T-helper 17 cell (primary cell): ENCODE measurements at places on chromosomes 3 and 15. TPM values are rescaled to one million over a fixed set of nuclear protein-coding genes. Genes with fewer than 3 reads are reported as not detected.

The CACNA1D gene
- total RNA-seq: not detected

The TMCO5A gene
- not detected for total RNA-seq

The PLA2G4E gene
- not detected for total RNA-seq

The CFAP100 gene
- not detected for total RNA-seq

The TM4SF18 gene
- total RNA-seq: not detected

The GOLGA8T gene
- total RNA-seq: 0.17 TPM

- H3K36me3 ChIP-seq: no peaks in the 10 kb centered on the region
Observed at GRCh38 chr3:37443363-37444035, 269.1 kb upstream of the LRRFIP2 start.

- peak overlapping the region; percentile 98 for H3K4me3 ChIP-seq
- peaks cover 3% of the 10 kb centered on the region for H3K36me3 ChIP-seq
Observed at GRCh38 chr3:20041197-20041780, 1.0 kb downstream of the KAT2B start.

- no peak overlapping the region for H3K27ac ChIP-seq
- no peak for DNase-seq
- H3K4me3 ChIP-seq: no peak overlapping the region
- no peaks in the 10 kb centered on the region for H3K27me3 ChIP-seq
- H3K36me3 ChIP-seq: no peaks in the 10 kb centered on the region
Observed at GRCh38 chr3:121970047-121970446, 52.0 kb downstream of the ILDR1 start.

DNA sequence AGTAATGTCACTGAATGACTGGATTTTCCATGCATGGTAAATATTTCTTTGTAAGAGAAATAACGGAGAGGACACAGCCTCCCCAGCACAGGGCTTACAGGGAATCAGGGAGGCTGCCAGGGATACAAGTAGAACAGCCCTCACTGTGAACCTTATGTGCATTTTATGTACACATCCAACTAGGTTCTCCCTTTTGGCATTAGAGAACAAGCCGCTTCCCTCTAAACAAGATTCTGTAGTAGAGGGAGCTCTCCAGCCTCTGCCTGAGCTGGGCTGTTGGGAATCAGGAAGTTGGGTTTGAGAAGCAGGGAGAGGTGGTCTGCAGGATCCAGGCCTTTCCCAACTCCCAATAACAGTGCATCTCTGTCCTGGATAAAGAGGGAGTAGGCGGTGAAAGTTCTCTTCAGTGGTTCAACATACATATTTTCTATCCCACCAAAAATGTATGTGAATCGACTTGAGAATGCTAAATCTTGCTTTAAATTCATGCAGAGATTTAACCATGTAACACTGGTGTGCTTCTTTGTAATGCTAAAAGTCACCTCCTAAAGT, 83.7 kb downstream of the ARNT2 start:
- H3K27me3 ChIP-seq: peaks cover 65% of the 10 kb centered on the region
- H3K4me1 ChIP-seq: no peaks in the 10 kb centered on the region
- H3K27ac ChIP-seq: no peak overlapping the region

- DNase-seq: no peak
- H3K4me1 ChIP-seq: no peaks in the 10 kb centered on the region
- peaks cover 11% of the 10 kb centered on the region for H3K27me3 ChIP-seq
- no peak overlapping the region for H3K4me3 ChIP-seq
- no peak overlapping the region for H3K27ac ChIP-seq
- no peaks in the 10 kb centered on the region for H3K36me3 ChIP-seq
Observed at GRCh38 chr3:133394561-133395311, 5.1 kb upstream of the BFSP2 start.

GRCh38 chr15:74326746-74327145, 40.7 kb downstream of the CYP11A1 start:
- no peak for DNase-seq
- no peak overlapping the region for H3K4me3 ChIP-seq
- H3K36me3 ChIP-seq: peaks cover 4% of the 10 kb centered on the region
- no peak overlapping the region for H3K27ac ChIP-seq

GRCh38 chr15:28904541-28905315, 19.0 kb downstream of the APBA2 start:
- peak overlapping the region; percentile 10 for H3K4me3 ChIP-seq
- H3K4me1 ChIP-seq: peaks cover 17% of the 10 kb centered on the region
- DNase-seq: no peak
- H3K27me3 ChIP-seq: no peaks in the 10 kb centered on the region
- no peaks in the 10 kb centered on the region for H3K36me3 ChIP-seq

DNA sequence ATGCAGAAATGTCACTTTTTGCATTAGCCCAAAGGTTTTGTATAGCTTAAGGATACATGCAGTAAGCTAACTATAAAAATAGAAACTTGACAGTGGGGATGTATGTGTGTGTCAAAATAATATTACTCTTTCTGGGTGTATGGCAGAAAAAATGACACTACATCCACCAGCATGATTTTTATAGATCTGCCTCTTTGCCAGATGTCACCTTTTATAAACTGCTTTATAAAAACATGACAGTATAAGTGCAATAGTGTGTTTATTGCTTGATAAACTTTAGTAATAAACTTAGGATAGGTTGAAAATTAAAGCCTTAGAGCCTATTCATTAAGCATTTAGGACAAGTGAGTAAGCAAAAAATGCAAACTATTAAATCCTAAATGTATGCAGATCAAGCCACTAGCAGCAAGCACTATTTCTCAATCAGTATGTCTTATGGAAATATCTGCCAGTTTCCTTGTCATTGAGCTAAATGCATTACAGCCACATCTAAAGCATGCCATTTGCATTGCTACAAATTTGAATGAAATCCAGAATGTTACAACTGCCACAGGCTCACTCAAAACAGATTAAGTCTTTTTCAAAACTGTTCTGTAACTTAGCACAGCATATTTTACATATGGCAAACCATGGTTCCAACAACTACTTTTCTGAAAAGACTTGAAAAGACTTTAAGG, 935.0 kb downstream of the FHIT start:
- H3K4me3 ChIP-seq: no peak overlapping the region
- no peaks in the 10 kb centered on the region for H3K4me1 ChIP-seq
- no peak for DNase-seq

GRCh38 chr3:188749010-188749617, 422.7 kb upstream of the TPRG1 start:
- H3K4me3 ChIP-seq: no peak overlapping the region
- peak; percentile 47 for DNase-seq
- no peaks in the 10 kb centered on the region for H3K36me3 ChIP-seq
- H3K4me1 ChIP-seq: peaks cover 6% of the 10 kb centered on the region

DNA sequence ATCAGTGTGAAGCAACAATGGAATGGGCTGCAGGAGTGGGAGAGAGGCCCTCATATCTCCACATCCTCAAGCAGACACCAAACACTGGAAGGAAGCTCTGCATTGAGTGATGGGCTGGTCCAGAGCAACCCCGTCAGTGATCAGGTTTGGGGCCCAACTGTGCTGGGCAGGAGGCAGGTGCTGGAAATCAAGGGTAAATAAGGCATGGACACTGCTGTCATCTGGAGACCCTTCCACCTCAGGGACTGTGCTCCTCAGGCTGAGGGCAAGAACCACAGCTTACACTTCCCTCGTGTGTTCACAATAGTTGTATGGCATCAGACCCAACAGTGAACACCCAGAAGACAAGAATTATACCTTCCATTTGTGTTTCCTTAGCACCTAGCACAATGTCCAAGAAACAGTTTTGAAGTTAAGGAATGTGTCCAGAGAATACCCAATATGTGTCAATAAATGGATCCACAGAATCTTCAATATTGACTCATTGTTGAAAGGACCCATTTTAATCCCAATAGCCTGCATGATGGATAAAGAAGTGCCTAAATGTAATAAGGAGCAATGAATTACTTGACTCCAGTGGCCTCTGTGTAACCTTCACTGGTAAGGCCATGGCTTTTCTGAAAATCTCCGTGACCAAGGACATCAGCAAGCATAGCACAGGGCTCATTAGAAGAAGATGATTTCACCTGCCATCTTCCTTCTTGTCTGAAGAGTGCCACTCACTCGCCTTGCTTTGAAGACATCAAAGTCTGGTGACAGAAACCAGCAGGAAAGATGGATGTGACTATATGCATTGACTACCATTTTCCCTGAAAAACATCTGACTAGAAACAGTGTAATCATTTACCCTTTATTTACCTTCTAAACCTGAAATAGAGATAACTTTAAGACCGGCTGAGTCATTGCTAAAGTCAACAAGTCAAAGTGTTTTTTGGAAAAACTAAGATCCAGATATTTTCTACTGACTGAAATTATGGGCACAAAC, 7.0 kb upstream of the AHSG start:
- H3K27me3 ChIP-seq: peaks cover 18% of the 10 kb centered on the region
- no peak for DNase-seq
- no peaks in the 10 kb centered on the region for H3K36me3 ChIP-seq

DNA sequence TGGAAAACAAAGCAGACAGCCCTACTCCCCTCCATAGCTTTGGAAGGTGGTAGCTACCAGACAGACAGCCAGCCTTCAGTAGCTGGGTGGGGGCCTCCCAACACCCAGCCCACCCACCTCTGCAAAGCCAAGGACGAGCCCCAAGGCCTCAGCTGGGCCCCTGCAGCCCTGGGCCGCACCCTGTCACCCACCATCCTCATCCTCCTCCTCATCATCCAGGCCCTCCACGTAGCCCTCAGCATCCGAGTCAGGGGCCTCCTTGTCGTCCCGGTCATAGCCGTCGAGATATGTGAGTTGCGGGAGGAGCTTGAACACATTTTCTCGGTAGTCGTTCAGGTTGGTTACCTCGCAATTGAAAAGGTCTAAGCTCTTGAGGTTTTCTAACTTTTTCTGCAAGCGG, 36.5 kb downstream of the ANP32A start:
- peaks cover 3% of the 10 kb centered on the region for H3K36me3 ChIP-seq
- no peak for DNase-seq
- no peaks in the 10 kb centered on the region for H3K27me3 ChIP-seq
- H3K27ac ChIP-seq: no peak overlapping the region
- H3K4me1 ChIP-seq: peaks cover 24% of the 10 kb centered on the region
- H3K4me3 ChIP-seq: no peak overlapping the region

DNA sequence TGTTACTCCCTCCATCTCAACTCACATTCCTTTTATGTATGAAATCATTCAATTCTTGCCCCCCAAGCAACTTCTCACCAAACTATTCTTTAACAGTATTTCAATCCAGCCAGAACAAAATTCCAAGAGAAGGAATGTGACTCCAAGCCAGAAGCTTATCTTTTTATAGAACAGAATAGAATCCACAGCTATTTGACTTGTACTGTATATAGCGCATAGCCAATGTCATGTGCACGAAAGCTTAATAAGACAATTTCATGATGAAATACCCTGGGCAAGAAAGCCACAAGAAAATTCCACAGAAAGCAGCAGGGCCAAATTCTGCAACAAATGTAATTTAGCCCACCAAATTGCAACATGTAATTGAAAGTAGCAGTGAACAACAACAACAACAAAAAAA, 127.6 kb upstream of the UBE2E2 start:
- DNase-seq: no peak
- H3K27ac ChIP-seq: no peak overlapping the region
- H3K4me1 ChIP-seq: no peaks in the 10 kb centered on the region

- no peaks in the 10 kb centered on the region for H3K36me3 ChIP-seq
- H3K4me3 ChIP-seq: no peak overlapping the region
- peaks cover 10% of the 10 kb centered on the region for H3K4me1 ChIP-seq
- no peaks in the 10 kb centered on the region for H3K27me3 ChIP-seq
Observed at GRCh38 chr3:46423588-46423987, 16.5 kb downstream of the CCRL2 start.

DNA sequence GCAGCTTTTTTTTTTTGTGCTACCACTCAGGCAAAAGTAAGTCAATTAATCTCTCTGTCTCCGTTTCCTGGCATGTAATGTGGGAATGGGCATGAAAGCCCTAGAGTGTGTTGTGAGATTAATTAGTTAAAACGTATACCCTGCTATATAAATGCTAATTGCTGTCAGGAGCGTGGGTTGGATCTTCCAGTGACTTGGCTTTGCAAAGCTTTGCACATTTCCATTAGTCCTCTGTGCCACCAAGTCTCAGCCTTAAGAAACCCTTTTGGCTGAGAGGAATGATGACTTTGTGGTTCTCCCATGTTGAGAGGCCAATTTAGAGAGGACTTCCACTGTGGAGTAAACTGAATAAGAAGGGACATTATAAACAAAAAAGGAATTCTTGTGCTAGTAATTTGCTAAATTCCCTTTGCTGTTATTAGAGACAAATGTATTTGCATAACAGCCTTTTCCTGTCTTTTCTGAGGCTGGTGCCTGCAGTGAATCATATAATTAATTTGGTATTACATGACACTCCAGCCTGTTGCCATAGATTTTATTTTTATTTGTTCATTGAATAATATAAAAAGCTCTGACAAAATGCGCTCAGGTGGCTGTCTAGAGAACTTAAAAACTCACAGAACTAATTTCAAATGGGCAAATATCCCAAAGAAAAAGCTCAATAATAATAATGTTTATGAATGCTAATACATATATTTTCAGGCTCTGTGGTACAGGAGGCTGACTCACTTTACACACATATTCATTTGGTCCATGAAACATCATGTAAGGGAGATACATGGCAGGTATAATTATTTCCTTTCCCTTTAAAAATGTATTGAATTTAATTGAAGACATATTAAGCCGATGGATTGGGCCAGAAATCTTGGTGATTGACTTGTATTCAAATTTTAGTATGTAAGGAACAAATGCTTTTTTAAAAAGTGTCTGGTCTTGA, 82.7 kb downstream of the IL1RAP start:
- H3K27ac ChIP-seq: no peak overlapping the region
- H3K4me3 ChIP-seq: no peak overlapping the region
- DNase-seq: no peak
- H3K36me3 ChIP-seq: peaks cover 2% of the 10 kb centered on the region

- H3K27ac ChIP-seq: peak overlapping the region; percentile 32
Observed at GRCh38 chr3:13281507-13282357, 138.4 kb downstream of the NUP210 start.

GRCh38 chr3:79018671-79019136, 749.1 kb downstream of the ROBO1 start:
- no peak for DNase-seq
- H3K4me1 ChIP-seq: peaks cover 4% of the 10 kb centered on the region

- no peaks in the 10 kb centered on the region for H3K27me3 ChIP-seq
- H3K4me3 ChIP-seq: no peak overlapping the region
- peaks cover 2% of the 10 kb centered on the region for H3K36me3 ChIP-seq
- peaks cover 17% of the 10 kb centered on the region for H3K4me1 ChIP-seq
Observed at GRCh38 chr3:119826711-119827608, 45.1 kb downstream of the NR1I2 start.

DNA sequence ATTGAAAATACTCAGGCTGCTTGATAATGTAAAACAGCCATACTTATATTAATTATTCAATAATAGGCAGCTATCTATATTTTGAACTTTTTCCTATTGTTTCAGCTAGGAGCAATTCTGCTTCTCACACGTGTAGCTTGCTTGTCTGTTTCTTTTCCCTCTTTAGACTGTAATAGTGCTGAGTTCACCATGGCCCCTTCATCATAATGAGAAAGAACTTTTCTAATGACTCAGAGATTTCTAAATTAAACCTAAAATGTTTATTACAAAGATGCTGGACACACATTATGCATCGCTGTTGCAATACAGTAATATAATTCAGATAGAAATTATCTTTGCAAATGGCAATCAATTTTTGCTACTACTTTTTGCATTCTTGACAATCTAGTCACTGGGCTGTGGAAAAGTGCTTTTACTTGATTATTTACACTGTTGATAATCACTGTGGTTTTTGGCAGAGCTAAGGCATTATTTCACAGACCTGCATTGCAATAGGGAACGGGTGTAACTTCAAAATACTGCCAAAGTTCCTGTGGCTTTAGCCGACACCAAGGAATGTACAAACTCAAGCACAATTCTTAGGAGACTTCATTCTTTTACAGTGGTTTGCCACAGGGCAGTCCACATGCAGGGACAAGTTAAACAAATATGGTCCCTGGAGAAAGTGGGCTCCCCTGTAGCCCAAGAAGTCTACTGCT, 281.0 kb upstream of the TBL1XR1 start:
- no peak for DNase-seq
- H3K4me1 ChIP-seq: peaks cover 3% of the 10 kb centered on the region
- peaks cover 3% of the 10 kb centered on the region for H3K36me3 ChIP-seq
